Right kidney (tissue), 9 donors: ENCODE measurements at places on chromosomes 13 and 19.
A peak's percentile ranks its signal among the peaks of the same experiment; 100 is the strongest.

GRCh38 chr19:48194844-48195830, 24.7 kb downstream of the ZSWIM9 start:
- no peak for DNase-seq

DNA sequence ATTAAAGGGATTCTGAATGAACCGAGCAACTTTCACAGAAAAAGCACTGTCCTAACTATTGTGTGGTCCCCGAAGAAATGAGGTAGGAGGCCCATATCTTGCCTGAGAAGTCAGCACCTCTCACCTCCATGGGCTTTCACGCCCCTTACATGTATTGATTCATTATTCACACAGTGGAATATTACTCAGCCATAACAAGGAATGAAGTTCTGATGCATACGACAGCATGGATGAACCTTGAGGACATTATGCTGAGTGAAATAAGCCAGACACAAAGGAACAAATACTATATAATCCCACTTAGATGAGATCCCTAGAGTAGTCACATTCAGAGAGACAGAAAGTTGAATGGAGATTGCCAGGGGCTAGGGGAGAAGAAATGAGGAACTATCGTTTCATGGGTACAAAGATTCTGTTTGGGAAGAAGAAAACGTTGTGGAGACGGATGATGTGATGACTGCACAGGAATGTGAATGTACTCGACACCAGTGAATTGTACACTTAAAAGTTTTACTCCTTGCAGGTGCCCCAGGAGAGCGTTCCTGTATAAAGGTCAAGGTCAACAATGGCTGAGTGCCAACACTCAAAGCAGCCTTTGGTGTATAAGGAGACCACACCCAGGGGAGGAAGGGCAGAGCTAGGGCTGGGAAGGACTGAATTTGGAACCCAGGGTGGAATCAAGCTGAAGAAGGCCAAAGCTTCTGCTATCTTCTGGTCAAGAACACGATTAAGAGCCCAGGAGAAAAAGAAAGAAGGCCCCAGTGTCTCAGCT, 22.5 kb downstream of the ZIC5 start:
- no peak for DNase-seq

DNA sequence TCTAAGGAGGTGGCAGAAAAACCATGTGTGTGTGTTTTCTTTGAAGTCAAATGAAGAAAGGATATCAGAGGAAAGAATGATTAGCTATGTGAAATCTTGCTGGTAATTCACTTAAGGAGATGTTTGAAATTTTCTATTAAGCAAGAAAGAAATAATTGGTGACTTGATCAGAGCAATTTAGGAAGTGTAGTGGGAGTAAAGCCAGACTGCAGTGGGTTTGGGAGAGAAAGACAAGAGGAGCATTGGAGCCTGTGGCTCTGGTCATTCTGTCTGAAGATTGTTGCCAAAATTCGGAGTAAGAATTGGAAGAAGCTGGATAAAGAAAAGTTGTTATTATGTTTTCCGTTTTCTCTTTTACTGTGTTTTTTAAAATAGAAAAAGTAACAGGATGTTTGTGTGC, 640.5 kb downstream of the GPC5 start:
- DNase-seq = no peak

DNA sequence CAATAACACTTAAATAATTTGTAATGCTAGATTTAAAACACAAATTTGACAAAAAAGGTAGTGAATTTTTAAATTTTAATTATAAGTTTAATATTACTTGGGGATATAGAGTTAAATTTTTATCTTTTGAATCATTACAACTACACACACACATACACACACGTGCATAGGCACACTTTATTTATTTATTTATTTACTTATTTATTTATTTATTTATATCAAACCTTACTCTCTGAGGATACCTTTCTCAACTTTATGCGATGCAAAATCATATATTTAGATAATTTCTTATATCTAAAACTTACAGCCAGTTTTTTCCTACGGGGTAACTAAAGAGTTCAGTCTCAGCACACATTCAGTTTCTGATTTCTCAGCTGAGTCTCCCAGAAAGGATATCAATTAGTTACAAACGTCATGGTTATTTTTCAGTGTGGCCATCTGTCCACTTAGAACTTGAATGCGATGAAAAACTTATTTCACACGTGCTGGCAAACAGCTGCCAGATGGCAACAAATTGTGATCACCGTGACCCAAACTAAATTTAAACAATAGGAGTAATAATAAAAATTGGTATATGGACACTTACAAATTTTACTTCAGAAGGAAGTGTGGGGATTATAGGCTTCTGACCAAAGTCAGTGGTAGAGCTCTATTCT, 683.1 kb upstream of the PRR20A start:
- no peak for DNase-seq

DNA sequence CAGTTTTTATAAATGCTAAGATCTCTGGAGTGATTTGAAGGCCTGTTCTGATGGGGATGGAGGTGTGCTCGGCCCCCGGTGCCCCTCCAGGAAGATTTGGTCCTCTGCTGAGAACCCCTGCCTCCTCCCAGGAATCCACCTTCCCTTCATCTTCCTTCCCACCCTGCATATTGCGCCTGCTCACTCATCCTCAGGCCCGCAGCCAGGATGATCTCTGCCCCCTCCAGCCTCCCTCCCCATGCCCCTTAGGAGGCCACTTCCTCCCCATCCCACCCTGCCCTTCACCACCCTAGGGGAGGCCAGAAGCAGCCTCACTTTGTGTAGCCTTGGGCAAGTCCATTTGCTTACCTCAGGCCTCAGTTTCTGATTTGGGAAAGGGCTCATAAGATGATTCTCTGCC, 19.7 kb downstream of the VASP start:
- DNase-seq = no peak

- peak; percentile 62 for DNase-seq
Observed at GRCh38 chr19:6534451-6535093, 3.7 kb downstream of the TNFSF9 start.

DNA sequence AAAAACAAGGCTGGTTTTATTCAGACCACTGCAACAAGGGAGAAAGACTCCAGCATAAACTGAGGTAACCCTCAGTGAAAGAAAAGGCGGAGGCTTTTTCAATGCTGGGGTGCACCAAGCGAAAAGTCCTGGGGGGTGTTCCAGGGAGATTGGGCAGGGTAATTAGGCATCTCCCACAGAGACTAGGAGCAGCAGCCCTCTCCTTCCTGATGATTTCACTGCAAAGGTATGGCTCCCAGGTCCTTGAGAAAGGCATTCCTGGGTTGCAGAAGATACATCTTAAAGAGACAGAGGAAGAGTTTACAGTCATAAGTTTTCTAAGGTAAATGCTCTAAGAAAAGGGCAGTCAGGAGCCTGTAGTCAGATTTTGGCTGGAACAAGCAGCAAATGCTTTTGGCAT, 412.0 kb downstream of the FOXO1 start:
- DNase-seq = no peak

- DNase-seq = no peak
Observed at GRCh38 chr19:35049456-35049855, 7.9 kb downstream of the HPN start.

- DNase-seq = no peak
Observed at GRCh38 chr19:35055715-35056179, 14.2 kb downstream of the HPN start.

DNA sequence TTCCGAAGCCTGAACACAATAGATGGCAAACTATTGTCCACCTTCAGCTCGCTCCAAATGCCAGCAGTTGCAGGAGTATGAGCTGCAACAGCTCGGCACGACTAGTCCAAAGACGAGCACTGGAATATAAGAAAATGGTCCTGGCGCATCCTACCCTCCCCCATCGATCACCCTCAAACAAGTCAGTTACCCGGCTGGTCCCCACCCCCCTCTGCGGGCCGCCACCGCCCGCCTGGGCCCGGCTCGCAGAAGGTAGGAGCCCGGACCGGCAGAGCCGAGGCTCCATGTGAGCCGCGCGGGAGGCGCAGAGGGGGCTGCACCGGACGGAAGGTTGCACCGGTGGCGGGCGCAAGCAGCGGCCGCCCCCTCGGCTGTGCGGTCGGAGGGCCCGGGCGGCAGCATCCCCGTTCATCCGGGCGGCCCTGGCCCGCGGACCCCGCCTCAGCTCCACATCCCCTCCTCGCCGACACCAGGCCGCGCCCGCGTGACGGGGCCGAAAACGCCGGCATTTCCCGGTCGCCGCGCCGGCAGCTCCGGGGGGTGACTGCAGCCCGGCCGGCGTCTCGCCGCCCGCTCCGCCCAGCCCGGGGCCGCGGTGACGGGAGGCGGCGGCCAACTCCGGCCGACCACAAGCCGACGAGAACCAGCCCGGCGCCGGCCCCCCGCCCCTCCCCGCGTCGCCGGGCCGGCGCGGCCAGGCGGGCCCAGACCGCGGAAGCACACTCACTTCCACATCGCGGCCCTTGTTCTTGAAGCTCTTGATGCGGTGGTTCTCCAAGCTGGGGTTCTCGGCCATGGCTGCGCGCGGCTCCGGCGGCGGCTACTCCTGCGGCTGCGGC, 552 bp downstream of the KPNA3 start:
- peak; percentile 86 for DNase-seq
